T-helper 2 cell (primary cell): ENCODE measurements at places on chromosomes 6 and 20.

DNA sequence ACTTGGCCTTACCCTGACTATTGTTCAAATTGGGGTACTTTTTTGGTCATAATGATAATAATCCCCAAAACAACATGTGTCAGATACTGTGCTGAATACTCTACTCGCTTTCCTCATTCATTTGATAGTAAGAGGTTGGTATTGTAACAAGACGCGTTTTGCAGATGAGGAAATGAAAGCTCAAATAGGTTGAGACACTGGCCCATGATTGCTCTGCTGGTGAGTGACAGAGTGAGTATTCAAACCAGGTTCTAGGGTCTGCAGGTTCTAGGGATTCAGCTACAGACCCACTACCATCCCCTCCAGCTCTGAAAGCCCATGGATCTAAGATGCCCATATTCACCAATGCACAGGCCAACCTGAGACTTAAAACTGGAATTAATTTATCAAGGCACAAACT lies 1.3 kb upstream of the ENPP4 start:
- DNase-seq = no peak

GRCh38 chr6:72905705-72906478 lies 284.0 kb downstream of the KCNQ5 start:
- no peak for DNase-seq

GRCh38 chr6:9564021-9564420 lies 850.9 kb downstream of the TFAP2A start:
- no peak for DNase-seq

- DNase-seq = no peak
Observed at GRCh38 chr20:57022306-57022705, 244.1 kb downstream of the BMP7 start.

- DNase-seq = no peak
Observed at GRCh38 chr6:134721060-134721405, 228.9 kb downstream of the ALDH8A1 start.

GRCh38 chr6:5567352-5567751 lies 306.0 kb downstream of the FARS2 start:
- DNase-seq = no peak

- DNase-seq = no peak
Observed at GRCh38 chr6:44257753-44258324, 511 bp upstream of the SLC35B2 start.

DNA sequence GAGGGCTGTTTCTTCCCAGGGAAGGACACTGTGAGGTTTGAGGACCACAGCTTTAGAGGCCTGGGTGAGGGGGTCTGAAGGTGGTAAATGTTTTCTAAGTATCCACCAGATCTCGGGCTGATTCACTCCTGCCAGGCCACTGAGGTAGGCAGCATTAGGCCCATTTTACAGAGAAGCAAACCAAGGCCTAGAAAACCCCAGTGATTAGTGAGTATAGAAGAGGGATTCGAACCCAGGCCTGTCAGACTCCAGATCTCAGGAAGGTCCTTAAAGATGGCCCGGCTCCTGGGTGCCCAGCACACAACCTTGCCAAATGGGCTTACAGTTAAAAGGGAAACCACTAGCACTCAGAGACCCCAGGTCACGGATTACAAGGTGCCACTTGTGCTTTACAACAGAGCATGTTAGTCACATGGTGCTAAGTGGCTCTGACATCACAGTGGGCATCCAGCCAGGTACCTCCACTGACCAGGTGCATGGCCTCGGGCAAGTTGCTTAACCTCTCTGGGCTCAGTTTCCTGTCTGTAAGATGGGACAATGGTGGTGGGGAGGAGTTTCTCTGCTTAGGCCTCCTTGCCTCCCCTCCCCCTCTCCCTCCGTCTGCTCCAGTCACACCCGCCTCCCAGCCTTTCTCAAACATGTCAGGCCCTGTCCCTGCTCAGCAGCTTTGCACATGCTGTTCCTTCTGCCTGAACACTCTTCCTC lies 18.8 kb upstream of the SIRPA start:
- no peak for DNase-seq
